ENCODE measurements at places on chromosomes 1 and 21. TPM values are rescaled to one million over a fixed set of nuclear protein-coding genes. Genes with fewer than 3 reads are reported as not detected.

- DNase-seq: no peak
These were observed 92.2 kb downstream of the OSBPL9 start for GRCh38 chr1:51708911-51709760.

Gene DPT
- not detected for total RNA-seq

Gene SH2D1B
- total RNA-seq: 6.3 TPM

DNA sequence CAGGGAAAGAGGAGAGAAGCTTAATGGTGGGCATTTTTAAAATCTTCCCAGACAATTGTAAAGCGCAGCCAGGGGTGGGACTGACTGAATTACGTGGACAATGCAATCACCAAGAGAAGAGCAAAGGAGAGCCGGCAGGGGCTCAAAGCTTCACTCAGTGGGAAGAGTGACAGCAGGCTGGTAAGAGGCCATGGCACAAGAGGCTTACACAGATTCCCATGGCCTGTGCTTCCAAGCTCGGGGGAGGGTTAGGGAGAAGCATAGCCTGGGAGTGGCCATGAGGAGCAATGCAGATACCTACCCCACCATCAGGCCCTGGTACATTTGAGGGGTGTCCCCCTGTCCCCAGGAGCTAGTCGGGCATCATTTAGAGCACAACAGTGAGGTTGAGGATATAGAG lies 27.1 kb upstream of the SEC16B start:
- no peak for DNase-seq

DNA sequence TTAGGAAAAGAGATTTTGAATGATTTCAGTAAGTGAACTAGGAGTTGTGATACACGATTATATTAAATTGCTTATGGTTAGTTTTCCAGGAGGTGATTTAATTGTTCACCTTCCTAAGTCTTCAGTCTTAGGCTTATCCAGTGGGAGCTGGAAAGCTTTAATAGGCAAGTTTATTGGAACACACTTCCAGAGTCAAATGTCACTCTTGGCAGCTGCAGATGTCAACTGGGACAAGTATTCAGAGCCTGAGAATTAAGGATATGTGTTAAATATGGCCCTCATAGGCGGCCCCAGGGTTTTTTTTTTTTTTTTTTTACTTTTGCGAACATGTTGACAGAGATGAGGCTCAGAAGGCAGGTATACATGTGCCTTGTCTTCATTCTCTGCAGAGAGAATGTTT lies 29.2 kb downstream of the UCK2 start:
- no peak for DNase-seq

- DNase-seq: no peak
These were observed 31.1 kb downstream of the KPNA6 start for GRCh38 chr1:32138965-32139364.

GRCh38 chr1:186435336-186435735 lies 25.6 kb downstream of the PDC start:
- DNase-seq: no peak

DNA sequence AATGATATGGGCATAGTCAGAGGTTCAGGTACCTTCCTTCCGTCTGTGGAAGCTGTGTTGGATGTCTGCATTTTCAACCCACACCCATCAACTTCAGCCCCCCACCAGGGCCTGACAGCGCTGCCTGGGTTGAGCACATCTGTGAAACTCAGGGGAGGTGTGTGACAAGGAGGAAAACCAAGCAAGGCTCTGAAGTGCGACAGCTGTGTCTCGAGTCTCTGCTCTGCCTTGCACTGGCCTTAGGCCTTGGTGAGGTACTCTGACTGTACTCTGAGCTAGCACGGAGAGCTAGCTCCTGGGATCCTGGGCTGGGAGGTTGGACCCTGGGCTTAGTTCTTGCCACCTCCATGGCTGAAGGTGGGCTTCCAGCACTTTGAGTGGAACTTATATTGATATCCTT lies 9.1 kb downstream of the VANGL2 start:
- DNase-seq: no peak

Gene PAQR6
- 1.0 TPM for total RNA-seq

DNA sequence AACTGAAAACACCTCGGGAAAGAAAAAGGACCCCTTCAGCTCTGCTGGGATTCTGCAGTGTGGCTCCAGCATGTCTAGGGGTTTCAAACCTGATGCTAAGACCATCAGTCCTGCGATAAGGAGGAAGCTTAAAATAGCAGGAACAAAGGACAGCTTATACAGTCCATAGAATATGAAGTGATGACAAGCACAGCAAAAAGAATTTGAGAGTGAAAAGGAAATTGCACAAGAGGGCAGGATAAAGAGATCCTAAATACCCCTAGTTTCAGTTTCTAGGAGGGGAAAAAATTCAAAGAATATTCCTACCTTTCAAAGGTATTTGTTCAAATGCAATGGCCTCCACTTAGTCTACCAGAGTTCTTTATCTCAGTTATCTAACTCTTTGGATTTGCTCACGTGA lies 171.4 kb downstream of the TGFB2 start:
- DNase-seq: no peak

DNA sequence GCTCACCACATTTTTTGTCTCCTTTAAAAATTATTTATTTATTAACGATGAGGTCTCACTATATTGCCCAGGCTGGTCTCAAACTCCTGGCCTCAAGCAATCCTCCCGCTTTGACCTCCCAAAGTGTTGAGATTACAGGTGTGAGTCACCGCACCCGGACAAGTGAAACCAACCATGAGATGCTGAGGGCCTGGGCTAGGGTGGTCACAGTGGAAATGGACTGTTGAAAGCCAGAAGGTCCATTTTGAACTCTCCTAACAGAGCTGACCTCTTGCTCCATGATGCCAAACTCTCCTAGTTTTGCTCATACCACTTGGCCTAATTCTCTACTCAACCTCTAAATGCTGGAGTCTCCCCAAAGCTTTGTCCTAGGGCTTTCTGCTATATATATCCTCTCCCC lies 109.1 kb downstream of the SLC45A1 start:
- no peak for DNase-seq

DNA sequence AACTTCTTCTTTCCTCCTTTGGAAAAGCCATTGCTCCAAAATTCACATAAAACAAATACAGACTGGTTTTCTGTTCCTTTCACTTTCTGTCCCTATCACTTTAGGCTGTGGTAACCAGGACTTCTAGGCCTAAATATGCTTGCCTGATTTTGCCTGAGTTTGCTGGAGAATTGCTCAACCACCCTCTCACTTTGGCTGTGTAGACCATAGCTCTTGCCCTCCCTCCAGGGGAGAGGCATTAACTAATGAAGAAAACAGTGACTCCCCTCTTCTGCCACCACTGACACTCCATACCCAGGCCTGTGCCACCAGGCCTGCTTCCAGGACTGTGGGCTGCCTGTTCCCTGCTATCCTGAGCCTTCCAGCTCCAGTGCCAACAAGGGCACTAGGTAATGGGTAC lies 163.5 kb downstream of the TOMM20 start:
- no peak for DNase-seq

- DNase-seq: no peak
These were observed 37.4 kb upstream of the CCDC27 start for GRCh38 chr1:3714814-3715213.

Gene PDE9A
- total RNA-seq: 0.27 TPM

Gene TMEM81
- 5.0 TPM for total RNA-seq

- DNase-seq: no peak
These were observed 15.2 kb downstream of the TMEM63A start for GRCh38 chr1:225866981-225867380.

DNA sequence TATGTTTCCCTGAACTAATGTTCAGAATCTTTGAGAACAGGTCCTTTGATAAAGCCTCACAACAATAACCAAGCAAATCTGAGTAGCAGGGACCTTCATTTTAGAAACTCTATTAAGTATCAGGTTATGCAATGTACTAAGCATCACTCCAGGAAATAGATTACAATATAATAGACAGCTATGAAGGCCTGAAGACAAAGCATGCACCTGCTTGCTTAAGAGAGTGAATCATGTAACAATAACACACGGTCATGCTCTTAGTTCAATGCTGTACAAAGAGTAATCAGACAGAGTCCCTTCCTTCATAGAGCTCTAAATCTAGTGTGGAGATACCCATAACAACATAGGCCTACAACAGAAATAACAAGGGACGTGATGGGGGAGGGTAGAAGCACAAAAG lies 8.1 kb upstream of the CMPK1 start:
- no peak for DNase-seq

Gene FAM151A
- total RNA-seq: not detected

Gene ERICH3
- not detected for total RNA-seq

Gene KRTAP10-12
- total RNA-seq: not detected

Gene ZSCAN20
- 2.5 TPM for total RNA-seq

Measured in K562 (cell line).